Calu3 (cell line): ENCODE measurements at places on chromosomes 5 and 9.

DNA sequence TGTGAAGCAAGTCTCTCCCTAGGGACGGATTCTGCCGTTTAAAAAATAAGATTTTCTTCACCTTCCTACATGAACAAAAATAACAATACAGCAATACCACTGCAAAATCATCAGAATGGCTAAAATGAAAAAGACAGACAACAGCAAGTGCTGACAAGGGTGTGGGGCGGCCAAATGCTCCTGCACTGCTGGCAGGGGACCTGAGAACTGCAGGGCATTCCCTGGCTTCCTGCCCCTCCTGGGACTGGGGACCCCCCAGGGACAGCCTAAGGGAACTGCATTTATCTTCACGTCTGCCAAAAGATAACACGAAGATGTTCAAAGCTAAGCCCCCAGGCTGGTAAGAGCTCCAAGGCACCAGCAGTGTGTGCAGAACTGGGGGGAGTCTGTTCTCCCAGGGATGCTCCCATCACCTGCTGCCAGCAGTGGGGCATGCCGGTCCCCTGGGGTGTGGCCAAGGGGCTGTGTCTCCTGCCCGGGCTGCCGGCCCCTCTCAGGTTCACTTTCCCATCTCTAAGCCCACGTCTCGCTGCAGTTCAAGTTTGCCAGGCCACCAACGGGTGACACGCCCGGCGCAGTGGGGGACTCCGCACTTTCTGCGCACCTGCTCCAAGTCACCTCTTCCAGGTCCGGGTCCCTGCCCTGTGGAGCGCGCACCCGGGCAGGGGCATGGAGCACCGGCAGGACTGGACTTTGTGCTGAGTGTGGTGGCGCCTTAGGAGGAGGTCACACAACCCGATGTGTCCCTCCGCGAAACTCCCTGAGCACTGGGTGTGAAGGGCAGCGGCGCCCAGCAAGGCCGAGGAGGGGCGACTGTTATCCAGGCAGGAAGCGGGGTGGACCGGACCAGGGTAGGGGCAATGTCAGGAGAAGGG lies 4.5 kb upstream of the EGFL7 start:
- no peak for DNase-seq

DNA sequence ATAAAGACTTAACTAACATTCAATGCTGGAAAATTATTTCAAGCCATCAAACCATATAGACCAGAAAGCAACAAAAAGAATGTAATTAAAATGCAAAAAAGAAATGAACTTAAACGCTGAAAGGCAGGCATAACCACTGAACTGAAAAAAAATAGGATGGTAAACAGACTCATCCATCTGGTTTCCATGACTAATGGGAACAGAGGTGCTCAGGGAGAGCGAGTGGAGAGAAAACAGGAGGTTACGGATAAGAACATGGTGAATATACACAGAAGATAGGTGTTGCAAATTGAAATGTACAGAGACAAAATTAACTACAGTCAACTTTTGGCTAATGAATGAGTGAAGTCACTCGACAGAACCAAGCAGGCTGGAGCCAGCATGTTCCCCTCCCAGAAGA lies 43.5 kb upstream of the RNF38 start:
- DNase-seq = no peak

GRCh38 chr5:119398727-119399466 lies 43.1 kb downstream of the TNFAIP8 start:
- DNase-seq = no peak

DNA sequence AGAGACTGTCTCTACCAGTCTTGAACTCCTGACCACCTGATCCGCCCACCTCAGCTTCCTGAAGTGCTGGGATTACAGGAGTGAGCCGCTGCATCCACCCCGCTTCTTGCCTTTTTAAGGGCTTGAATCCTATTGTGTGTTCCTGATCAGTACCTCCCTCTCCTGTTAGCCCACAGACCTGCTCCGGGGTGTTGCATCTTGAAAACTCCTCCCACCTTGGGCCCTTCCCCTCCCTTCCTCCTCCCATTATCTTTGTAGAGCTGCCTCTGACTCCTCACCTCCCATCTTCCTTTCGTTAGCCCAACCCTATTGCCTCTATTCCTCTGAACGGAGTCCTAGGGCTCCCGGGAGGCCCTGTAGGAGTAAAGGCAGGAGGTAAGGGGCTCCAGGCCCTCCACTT lies 48.5 kb upstream of the NEK6 start:
- no peak for DNase-seq

- no peak for DNase-seq
These were observed 16.7 kb downstream of the ATPSCKMT start for GRCh38 chr5:10233011-10233410.

DNA sequence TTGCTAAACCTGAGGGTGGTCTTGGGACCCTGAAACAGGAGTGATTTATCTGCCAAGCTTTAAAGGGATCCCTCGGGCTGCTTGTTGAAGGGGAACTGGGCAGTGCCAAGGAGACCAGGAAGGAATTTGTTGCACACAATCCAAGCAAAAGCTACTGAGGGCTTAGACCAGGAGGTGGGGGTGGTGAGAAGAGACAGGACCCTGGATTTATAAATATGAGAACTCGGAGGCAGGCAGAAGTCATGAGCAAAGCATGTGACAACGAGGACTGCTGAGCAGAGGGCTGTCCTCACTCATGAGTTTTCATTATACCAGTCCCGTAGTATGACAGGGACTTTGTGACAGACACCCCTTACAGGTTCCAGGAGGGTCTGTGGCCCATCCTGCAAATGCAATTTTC lies 237.3 kb downstream of the DRD1 start:
- DNase-seq = no peak

DNA sequence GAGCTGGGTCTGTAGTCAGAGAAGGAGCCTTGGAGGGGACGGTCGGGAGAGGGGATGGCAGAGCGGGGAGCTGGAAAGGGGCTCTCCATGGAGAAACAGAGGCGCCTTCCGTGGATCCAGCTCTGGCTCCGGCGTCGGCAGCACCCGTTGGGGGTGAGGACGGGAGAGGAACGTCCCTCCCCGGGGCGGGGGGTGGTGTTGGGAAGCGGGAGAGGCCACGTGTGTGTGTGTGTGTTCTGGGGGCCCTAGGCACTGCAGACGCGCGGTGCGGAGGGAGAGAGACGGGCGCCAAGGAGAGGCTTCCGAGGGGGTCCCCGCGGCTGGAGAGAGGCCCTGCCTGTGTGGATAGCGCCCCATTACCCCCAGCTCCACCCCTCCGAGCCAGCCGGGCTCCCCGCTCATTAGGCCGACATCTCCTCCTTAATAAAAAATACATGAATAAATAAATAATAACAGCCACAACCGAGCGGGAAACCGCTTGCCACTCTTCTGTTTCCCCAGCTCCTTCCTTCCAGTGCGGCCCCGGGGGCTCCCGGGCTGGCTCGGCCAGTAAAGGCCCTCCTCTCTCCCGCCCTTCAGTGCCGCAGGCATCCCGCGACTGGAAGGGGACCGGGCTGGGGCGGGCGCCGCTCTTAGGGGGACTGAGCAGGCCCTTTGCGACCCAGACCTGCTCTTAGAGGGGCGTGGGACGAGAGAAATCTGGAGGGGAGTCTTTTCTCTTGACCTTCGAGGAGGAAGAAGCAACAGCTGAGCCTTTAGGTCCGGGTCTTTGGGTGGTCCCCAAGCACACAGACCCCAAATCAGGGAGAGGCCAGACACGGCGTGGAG lies 71.3 kb upstream of the ARAP3 start:
- no peak for DNase-seq

GRCh38 chr5:157109744-157110143 lies 900 bp upstream of the HAVCR2 start:
- no peak for DNase-seq

DNA sequence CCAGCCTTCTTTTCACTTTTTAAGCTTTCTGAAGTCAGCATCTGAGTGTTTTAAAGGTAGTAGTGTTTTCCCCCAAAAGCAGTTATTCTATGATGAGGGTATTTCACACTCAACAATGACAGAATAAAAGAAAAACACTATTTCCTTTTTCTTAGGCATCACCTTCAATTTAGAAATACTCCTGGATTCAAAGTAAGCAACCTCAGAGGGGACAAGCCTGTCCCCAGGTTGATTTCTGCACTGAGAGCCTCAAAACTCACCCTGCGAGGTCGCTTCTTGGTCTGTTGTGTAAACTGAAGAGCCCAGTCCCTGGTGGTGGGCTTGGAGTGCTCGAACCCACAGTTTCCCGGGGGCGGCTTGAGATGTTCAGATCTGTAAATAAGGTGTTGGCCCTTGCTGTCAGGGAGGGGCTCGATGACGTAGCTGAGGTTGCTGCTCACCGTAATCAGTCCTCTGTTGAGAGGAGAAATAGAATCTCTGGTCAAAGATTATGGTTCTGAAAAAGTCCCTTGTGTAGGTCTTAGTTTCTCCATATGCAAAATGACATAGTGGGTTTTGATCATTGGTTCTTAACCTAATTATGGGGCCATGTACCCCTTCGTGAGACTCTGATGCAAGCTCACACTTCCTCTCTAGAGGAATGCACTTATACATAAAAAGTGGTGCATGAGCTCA lies 55.9 kb downstream of the ADAM19 start:
- DNase-seq = no peak

DNA sequence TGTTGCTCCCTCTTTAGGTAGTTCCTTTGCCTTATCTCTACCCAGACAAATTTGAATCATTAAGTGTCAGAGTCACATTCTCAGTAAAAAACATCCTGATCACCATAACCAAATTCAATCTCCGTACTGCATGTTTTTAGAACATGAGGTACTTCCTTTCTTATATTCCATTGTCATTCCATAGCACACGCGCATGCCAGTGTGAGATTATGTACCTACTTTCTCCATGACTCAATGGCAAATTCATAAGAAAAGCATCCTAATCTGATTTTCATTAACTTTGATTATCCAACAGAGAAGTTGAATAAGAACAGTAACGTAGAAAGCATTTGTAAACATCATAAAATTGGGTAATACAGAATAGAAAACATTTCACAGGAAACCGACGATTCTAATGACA lies 1118.6 kb upstream of the CDH9 start:
- no peak for DNase-seq

- DNase-seq = no peak
These were observed 3.8 kb upstream of the ZNF782 start for GRCh38 chr9:96858018-96858573.

GRCh38 chr9:116797276-116797675 lies 110.2 kb downstream of the TRIM32 start:
- DNase-seq = no peak

GRCh38 chr9:98374385-98375051 lies 119.1 kb upstream of the TBC1D2 start:
- DNase-seq = peak; percentile 32

GRCh38 chr9:137694962-137695875 lies 76.4 kb downstream of the EHMT1 start:
- peak; percentile 17 for DNase-seq

- no peak for DNase-seq
These were observed 3.7 kb downstream of the TUBB4B start for GRCh38 chr9:137244486-137245449.

- peak; percentile 76 for DNase-seq
These were observed 4.6 kb downstream of the TEX48 start for GRCh38 chr9:114677418-114677817.

DNA sequence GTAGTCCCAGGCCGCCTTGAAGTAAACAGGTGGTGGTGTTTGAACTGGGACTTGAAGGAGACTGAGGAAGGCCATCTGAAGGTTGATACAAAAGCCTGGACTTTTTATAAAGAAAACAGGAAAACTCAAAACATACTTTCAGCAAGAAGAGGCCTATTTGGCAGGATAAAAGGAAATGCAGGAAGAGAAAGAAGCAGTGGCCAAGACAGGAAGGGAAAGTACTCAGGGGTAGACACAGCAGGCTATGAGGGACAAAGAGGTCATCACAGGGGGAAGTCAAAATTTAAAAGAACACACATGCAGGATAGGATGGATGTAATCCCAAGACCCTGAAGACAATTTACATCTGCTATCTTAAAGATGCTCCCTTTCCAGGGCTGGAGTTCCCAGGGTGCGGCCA lies 13.0 kb downstream of the TLE1 start:
- no peak for DNase-seq

GRCh38 chr5:138095100-138095907 lies 11.5 kb downstream of the WNT8A start:
- DNase-seq = no peak

DNA sequence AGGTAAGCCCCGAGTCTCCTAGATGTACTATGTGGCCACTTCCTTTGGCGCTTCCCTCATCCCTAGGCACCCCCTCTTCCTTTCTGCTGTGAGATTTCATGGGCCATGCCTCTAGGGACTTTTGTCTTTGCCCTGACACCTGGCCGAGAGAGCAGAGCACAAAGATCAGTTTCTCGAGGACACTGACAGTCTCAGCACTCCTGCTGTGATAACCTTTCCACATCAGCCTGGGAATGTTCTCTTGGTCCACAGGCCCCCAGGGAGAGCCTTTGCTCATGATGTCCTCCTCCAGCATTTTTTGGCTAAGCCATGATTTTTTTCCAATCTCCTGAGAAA lies 127.0 kb upstream of the CPEB4 start:
- DNase-seq = no peak

DNA sequence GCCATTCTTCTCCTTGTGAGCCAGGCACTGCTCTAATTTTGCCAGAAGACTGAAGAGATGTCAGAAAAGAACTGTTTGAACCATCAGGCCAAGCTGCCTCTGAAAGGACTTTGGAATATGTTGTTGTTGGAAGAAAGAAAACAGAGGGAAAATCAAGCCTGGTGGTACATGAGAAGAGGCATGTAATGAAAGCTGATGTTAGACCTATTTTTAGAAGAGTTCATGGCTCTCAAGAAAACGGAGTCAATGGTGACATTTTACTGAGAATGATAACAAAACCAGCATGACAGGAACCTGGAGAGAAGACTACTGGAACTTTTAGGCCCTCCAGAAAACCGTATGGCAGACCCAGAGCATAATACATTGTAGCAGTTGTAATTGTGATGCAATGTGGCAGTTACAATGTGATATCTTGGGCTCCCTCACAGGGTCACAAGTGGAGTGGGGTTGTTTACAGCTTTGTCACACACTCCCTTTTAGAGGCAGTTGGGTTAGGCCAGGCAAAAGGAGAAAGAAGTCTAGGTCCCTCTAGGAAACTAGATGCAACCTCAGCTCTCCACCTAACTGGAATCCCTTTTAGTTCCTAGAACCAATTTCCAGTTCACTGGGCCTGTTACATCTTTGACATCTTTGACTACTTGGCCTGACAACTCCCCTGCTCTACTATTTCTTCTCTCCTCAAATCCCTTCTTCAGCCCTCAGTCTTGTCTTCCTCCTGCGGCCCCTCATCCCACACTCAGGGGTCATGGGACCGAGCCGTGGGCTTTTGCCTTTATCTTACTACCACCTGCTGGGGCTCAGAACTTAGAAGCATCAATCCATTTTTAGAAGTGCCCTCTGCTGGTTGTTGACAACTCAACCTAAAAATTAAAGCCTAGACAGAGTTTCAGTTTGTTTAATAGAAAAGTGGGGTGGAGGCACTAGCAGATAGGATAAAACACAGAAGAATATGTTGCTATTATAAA lies 61.2 kb upstream of the JAK2 start:
- DNase-seq = peak; percentile 3

- peak; percentile 36 for DNase-seq
These were observed 109.8 kb upstream of the NMUR2 start for GRCh38 chr5:152514827-152515397.

GRCh38 chr9:27425827-27426510 lies 98.1 kb upstream of the IFNK start:
- no peak for DNase-seq

GRCh38 chr5:38410304-38410990 lies 146.0 kb downstream of the LIFR start:
- DNase-seq = no peak
